AG04450 (cell line): ENCODE measurements at places on chromosomes 1 and 21.

- no peak for DNase-seq
Observed at GRCh38 chr1:5947071-5947821, 45.0 kb downstream of the NPHP4 start.

- DNase-seq: no peak
Observed at GRCh38 chr1:45230537-45230936, 24.1 kb upstream of the ZSWIM5 start.

GRCh38 chr1:46394872-46395465 lies 852 bp downstream of the FAAH start:
- no peak for DNase-seq

DNA sequence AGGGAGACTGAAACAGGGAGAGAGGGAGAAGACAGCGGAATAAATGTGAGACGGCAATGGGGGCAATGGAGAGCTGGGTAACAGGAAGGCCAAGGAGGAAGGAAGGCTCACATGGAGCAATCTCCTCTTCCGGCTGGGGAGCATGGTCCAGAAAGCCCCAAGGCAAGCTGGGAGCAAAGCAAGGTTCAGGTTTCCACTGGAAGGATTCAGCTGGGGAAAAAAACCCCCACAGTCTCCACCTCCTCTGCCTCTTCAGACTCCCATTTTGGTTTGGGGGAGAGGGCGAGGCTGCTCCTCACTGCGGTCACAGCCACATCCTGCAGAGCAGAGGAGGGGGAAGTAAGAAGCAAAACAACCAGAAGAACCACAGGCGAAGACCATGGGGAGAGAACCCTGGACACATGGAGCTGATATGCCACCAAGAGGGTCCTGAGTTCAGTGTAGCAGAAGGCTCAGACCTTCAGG lies 650 bp downstream of the TNFAIP8L2 start:
- DNase-seq: no peak

DNA sequence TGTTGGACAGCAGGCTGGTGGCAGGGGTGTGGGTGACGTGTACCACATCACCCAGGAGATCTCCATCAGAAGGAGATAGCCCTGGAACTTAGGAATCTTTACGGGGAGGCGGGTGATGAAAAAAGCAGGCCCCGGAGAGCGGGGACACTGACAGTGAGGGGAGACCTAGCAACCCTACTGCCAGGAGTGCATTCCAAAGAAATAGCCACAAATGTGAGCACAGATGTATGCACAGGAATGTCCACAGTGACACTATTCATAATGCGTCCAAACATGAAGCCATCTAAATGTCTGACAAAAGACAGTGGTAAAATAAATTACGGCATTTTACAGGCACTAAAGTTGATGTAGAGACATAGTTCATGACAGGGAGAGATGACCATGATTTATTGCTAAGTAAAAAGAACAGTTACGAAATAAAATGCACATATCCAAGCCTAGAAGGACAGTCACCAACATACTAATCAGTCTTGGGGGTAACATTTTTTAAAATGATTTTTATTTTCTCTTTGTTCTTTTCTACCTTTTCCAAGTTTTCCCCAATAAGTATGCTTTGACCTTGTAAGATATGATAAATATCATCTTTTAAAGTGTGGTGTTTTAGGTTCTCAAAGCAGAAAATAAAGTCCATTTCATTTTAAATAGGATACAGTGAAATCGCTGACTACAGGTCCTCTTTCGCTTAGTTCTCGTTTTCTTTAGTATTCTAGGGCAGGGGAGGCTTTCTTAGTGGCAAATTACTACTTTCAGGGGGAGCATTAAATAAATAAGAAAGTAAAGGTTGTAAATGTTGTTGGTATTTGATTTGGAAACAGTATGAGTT lies 21.3 kb downstream of the CD247 start:
- no peak for DNase-seq

GRCh38 chr1:245067257-245067656 lies 87.5 kb upstream of the KIF26B start:
- no peak for DNase-seq

DNA sequence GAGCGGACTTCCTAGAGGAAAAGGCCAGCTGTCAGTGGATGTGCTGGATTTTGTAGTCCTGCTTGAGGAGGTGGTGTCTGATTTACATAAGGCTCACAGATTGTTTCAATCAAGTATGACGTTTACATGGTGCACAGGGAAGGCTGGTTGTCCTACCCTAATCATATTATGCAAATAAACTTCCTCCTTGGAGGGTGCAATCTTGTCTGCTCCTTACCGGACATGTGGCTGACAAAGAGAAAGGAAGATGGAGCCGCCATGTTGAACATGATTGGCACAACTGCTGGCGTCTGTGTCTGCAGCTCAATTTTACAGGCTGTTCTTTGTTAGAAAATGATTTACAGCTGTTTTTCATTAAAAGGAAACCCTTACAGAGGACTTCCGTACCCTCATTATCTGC lies 1656.1 kb downstream of the KCNT2 start:
- DNase-seq: no peak

DNA sequence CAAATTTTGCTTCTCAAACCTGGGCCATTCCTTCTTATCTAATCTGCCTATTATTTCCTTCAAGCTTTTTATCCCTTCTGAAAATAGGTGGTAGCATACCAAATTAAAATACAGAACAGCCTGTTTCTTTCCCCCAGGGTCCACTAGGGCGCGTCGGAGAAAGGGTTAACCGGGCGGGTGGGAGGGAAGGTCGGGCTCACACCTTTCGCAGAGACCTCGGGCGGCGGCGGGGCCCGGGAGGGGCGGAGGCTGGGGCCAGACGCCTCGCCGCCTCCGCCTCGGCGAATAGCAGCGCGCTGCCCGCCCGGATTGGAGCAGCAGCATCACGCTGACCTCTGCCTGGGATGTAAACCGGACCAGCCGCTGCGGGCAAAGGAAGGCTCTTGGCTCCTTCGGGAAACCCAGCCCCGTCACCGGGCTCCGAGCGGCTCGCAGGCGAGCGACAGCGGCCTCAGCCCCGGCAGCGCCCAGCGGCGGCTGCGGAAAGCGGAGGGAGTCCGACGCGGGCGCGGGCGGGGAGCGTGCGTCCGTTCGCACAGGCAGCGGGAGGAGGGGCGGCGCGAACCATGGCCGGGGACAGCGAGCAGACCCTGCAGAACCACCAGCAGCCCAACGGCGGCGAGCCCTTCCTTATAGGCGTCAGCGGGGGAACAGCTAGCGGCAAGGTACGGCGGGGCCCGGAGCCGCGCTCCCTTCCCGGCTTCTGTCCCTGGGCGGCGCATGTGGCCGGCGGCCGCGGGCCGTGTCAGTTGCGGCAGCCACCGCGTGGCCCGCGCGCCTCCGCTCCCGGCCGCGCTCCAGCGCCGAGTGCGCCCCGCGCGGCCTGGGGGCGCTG lies at the start of gene UCK2:
UCK2 (plus strand) TSS at position 347 of the 835 bp plus-strand sequence; CDS start at position 567, 220 bp downstream.
- DNase-seq: peak; percentile 43

DNA sequence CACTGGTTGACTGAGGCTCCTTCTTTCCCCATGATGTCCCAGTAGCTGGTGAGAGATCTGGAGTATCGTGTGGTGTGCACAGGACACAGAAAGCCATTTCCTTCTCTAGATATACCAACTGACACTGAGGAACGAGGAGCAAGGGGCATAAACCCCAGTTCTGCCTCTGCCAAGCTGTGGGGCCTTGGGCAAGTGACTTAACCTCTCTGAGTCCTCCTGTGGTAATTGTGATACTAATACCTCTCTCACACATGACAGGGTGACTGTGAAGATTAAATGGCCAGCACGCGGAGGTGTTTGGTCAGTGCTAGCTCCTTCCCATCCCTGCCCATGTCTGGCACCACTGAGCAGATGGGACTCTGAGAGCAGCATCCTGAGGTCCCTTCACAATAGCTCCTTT lies 26.3 kb upstream of the TCEA3 start:
- no peak for DNase-seq

DNA sequence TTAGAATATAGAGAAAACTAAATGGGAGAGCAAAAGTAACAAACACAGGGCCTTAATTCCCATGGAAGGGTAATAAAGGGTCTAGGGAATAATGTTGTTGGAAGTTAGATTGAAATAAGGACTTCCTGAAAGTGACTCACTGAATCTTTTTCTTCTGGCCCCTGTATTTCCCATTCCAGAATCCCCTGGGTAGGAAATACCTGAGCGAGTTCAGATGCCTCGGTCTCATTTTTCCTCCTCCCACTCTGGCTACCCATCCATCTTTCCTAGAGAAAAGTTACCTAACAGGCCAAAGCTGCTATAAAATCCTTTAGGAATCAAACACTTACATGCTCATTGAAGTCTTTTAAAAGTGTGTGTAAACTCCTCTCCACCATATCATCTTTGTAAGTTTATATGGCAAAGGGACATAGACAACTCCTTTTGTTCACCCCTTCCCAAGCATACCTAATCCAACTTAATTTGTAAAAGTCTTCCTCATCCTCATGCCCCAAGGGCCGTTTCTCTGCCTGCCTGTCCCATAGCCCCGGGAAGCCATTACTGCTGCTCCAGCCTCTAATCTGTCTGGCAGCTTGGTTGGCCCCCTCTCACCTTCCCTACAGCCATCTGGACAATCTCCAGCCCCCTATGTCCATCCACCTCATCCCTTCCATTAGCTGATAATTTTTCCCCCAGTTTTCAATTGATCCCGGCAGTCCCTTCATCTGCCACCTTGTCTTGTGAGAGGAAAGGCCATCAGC lies 3.3 kb upstream of the MEF2D start:
- DNase-seq: no peak

DNA sequence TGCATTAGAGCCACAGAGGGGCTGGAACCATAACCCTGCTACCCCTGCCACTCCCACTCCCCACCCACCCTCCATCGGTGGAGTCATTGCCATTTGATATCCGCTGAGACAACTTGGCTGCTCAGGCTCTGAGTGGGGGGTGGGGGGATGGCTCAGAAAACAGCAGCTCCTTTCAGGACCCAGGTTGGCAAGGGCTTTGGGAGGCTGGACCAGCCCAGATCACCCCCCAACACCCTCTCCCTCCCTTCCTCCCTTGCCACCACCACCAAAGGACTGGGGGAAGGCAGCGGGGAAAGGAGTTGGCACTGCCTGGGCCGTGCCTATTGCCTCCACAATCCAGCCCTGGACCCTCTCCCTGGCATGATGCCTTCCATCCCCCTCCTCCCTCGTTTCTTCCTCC lies 1.7 kb downstream of the KCNJ10 start:
- DNase-seq: no peak
